ENCODE measurements at places on chromosomes 5 and 9.

- H3K27me3 ChIP-seq, result no peaks in the 10 kb centered on the region
- DNase-seq, result peak; percentile 85
Observed at GRCh38 chr5:14035859-14036503, 91.5 kb upstream of the DNAH5 start.

- H3K36me3 ChIP-seq, result no peaks in the 10 kb centered on the region
- no peaks in the 10 kb centered on the region for H3K27me3 ChIP-seq
Observed at GRCh38 chr5:150783422-150783928, 4.9 kb downstream of the SMIM3 start.

DNA sequence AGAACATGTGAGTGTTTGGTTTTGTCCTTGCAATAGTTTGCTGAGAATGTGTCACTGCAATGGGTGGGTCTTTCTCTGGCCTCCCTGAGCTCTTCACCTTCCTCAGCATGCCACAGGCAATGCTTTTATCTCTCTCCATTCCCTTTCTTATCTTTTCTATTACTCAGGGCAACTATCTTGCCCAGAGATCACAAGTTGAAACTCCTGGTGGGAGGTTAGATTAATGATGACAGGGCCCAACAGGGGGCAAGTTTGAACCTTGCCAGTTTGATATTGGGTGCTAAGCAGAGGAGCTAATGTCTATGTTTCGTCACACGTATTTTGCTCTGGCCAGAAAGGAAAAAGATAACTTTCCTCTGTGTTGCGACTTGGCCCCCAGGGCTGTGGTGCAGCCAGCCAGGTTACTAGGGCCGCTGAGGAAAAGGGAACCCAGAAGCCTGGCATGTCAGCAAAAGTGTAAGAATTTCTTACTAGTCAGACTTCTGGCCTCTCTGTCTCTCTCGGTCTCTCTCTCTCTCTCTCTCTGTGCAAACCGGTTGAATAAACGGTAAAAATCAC, 299.3 kb upstream of the POU5F2 start:
- H3K36me3 ChIP-seq, result peaks cover 3% of the 10 kb centered on the region
- no peaks in the 10 kb centered on the region for H3K4me1 ChIP-seq
- H3K27ac ChIP-seq, result no peak overlapping the region
- no peak overlapping the region for H3K4me3 ChIP-seq
- no peaks in the 10 kb centered on the region for H3K27me3 ChIP-seq

DNA sequence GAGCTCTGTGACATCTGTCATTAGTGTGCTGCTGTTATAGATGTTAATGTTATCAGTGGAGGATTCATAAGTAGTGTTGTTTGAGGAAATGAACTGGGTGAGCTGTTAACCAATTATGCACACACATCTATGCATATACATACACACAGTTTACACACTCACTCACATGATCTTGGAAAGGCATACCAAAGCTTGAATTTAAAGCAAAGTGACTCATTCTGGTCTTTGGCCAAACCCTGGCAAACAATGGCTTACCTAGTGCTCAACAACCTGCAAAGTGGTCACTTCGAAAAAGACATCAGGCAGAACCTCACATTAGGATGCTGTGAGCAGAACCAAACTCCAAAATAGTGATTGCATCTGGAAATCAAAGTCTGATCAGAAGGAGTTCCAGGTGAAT, 1037.3 kb upstream of the CDH6 start:
- peaks cover 2% of the 10 kb centered on the region for H3K27me3 ChIP-seq
- H3K36me3 ChIP-seq, result no peaks in the 10 kb centered on the region
- H3K4me1 ChIP-seq, result no peaks in the 10 kb centered on the region
- no peak overlapping the region for H3K4me3 ChIP-seq
- H3K27ac ChIP-seq, result no peak overlapping the region

- H3K4me3 ChIP-seq, result no peak overlapping the region
- peaks cover 22% of the 10 kb centered on the region for H3K27me3 ChIP-seq
- no peak for DNase-seq
- no peaks in the 10 kb centered on the region for H3K36me3 ChIP-seq
- H3K4me1 ChIP-seq, result no peaks in the 10 kb centered on the region
Observed at GRCh38 chr9:34578241-34579103, 11.1 kb downstream of the CNTFR start.

DNA sequence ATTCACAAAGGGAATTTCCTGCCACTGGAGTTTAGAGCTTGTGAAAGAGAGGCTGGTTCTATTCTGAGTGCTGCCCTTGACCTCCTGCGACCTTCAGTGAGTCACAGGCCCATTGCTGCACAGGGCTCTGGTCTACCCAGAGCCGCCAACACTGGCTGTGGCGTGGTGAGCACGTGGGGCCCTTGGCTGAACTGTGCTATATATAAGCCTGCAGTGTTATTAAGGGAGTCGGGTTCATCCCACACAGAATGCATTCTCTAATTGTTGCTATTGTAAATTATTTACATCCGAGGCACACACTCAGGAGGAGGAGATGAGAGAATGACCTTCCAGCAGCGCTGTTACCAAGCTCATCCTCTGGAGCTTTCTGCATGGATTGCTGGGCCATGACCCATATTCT, 47.1 kb downstream of the BRINP1 start:
- no peaks in the 10 kb centered on the region for H3K27me3 ChIP-seq
- no peak overlapping the region for H3K27ac ChIP-seq
- H3K4me3 ChIP-seq, result no peak overlapping the region
- peaks cover 5% of the 10 kb centered on the region for H3K36me3 ChIP-seq
- DNase-seq, result peak; percentile 27
- no peaks in the 10 kb centered on the region for H3K4me1 ChIP-seq

GRCh38 chr5:82208371-82208770, 69.8 kb downstream of the RPS23 start:
- H3K27me3 ChIP-seq, result no peaks in the 10 kb centered on the region
- no peaks in the 10 kb centered on the region for H3K4me1 ChIP-seq
- H3K4me3 ChIP-seq, result no peak overlapping the region
- no peak for DNase-seq
- H3K27ac ChIP-seq, result no peak overlapping the region

DNA sequence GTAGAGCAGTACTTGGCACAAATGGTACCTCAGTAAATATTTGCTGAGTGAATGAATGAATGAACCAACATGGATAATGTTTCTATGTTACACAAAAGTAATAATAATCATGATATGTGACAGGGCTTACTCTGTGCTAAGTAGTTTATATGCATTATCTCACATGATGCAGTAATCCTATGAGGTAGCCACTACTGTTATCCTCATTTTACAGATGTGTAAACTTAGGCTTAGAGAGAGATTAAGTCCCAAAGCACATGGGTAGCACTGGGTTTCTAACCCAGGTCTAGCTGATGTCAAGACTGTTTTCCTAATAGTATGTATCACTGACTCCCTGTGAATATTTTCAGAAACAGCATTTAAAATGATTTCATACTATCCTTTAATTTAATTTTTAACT, 44.1 kb upstream of the VDAC1 start:
- peaks cover 6% of the 10 kb centered on the region for H3K4me1 ChIP-seq
- no peak for DNase-seq
- no peaks in the 10 kb centered on the region for H3K27me3 ChIP-seq
- H3K27ac ChIP-seq, result no peak overlapping the region
- no peak overlapping the region for H3K4me3 ChIP-seq

DNA sequence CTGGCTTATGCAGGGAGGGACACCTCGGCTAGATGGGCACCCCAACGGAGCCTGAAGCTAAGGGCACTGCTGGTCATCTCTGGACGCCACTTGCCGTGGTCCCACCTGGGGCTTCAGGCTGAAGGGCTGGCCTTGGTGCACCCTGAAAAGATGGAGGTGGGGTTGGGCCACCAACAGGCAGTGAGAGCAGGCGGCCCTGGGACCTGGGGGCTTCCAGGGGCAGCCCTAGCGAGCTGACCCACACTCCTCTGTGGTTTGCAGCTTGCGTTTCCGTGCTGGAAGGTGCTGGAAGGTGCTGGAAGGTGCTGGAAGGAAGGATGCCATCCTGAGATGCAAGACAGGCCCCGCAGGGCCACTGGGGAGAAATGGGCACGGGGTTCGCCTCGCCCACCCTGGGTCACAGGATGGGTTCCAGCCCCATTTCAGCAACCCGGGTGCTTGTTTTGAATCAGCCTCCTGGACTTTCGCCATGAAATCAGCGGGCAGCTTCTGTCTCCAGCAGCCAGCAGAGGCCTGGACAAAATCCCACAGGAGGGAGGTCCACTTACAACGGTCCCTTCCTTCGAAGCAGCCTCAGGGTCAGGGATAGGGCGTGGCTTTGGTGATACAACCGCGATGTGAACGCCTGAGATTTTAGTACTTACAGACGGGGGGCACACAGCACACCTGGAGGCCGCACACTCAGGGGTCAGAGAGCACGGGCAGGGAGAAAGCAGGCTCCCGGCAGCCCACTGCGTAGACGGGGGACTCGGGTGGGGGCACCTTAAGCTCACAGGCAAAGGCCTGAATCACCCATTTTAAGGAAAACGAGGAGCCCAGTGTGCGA, 303.1 kb upstream of the IRX4 start:
- no peak overlapping the region for H3K4me3 ChIP-seq
- H3K4me1 ChIP-seq, result no peaks in the 10 kb centered on the region
- H3K27me3 ChIP-seq, result no peaks in the 10 kb centered on the region
- no peak overlapping the region for H3K27ac ChIP-seq
- DNase-seq, result no peak
- H3K36me3 ChIP-seq, result no peaks in the 10 kb centered on the region

DNA sequence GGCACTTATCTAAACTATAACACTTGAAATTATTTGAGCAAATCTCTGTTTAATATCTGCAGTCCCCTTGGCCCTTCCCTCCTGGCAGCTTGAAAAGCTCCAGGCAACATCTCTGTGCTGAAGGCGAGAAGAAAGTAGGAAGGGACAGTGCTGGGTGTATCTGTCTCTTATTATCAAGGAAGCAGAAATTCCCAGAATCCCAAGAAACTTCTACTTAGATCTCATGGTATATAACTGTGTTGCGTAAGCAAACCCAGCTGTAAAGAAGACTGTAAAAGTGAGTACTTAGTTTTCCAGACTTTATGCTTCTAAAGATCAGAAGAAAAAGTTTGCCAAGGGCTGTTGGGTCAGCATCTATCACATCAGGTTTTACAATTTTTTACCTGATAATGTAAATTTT, 1869.8 kb downstream of the MAT2B start:
- no peak for DNase-seq
- no peaks in the 10 kb centered on the region for H3K4me1 ChIP-seq
- H3K27ac ChIP-seq, result no peak overlapping the region
- H3K36me3 ChIP-seq, result no peaks in the 10 kb centered on the region
- H3K27me3 ChIP-seq, result peaks cover 1% of the 10 kb centered on the region

DNA sequence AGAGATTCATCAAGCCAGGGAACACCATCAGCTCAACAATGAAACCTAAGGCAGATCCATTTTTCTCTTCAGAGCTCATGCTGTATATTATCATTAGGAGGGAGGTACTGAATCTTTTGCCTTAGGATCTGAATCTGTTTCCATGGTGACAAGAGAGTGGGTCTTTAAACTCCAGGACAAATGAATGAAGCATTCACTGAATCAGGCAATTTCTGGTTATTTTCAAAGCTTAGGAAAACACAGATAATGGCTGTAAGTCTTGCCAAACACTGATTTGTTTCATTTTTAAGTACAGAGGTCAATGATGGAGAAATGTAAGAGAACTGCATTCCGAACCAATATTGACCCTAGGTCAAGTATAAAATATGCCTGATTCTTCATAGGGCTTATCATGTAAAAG, 84.9 kb downstream of the GNA14 start:
- 0 out of 2 replicates have a peak, but pooled peaks cover 3% of the 10 kb centered on the region for H3K27me3 ChIP-seq
- no peaks in the 10 kb centered on the region for H3K36me3 ChIP-seq
- H3K4me1 ChIP-seq, result no peaks in the 10 kb centered on the region
- no peak overlapping the region for H3K4me3 ChIP-seq
- H3K27ac ChIP-seq, result no peak overlapping the region

DNA sequence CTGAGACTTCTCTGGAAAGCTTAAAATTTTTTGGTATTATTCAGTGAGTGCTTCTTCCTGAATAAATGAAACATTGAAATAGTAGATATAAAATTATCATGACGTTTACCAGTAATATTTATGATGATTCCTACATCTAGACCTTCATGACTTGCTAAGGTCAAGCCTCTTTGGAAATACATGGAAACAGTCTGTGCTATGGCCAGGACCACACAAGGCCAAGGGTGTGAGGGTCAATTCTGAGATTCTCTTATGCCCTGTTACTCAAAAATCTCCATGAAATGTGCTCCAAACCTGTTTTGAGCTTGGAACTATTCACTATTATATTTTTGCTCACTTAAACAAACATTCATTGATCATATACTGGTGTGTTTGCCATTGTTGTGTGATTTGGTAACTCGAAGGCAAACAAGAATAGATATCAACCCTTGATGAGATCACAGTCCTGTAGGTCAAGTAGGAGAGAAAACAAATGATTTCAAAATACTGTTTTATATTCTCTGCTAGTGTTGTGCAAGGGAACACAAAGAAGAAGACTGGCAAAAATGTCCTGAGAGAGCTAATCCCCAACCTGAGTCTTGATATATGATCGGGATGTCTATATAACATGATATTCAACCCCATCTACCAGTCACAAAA, 1254.9 kb upstream of the DMAC1 start:
- DNase-seq, result no peak
- no peak overlapping the region for H3K4me3 ChIP-seq
- no peaks in the 10 kb centered on the region for H3K4me1 ChIP-seq
- H3K27me3 ChIP-seq, result no peaks in the 10 kb centered on the region
- no peak overlapping the region for H3K27ac ChIP-seq
